GM12864 (cell line): ENCODE measurements at places on chromosomes 16 and 17.

GRCh38 chr16:65012357-65012756 lies 109.5 kb downstream of the CDH11 start:
- DNase-seq = no peak

GRCh38 chr17:74249590-74250270 lies 24.3 kb upstream of the DNAI2 start:
- DNase-seq = no peak

DNA sequence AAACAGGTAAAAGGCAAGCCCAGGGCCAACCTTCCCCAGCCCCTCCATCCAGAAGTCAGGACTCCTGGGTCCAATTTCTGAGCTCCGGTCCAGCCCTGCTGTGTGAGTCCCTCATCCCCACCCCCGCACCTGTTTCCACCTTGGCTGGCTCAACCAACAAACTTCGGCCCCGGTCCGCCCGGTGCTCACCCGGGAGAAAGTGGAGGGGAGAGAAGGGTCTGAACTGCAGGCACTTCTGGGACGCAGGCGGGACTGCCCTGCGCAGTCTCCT lies 541 bp downstream of the RHBDF2 start:
- no peak for DNase-seq

DNA sequence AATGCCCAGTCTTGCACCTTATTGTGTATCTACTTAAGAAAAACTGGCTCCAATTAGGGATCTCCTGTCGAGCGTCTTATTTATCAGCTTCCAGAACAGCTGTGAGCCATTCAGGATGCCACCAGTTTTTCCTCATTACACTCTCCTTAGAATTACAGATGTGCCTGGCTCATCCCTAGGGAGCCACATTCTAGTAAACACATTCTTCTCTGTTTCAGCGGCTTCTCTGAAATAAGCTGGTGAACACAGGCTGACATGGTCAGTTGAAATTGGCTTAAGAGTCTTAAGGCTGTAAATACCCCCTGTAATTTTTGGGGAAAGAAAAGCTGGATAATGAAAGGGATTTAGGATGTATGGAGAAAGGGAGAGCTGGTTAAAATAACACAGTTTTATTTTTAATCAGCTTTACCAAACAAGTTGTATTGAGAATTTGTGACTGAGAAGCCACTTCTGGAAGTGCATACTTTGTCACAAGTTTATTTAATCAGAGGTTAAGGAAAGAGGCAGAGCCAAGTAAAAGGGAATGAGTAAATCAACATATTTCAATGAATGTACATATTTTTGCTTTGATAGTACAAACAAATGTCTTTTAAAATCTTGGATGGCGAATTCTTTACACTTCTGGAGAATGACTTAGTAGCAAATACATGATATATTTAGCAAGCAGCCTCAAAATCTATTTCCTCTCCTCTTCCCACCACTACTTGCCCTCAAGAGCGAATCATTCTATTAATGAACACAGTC lies 562.0 kb upstream of the GOT2 start:
- DNase-seq = no peak

DNA sequence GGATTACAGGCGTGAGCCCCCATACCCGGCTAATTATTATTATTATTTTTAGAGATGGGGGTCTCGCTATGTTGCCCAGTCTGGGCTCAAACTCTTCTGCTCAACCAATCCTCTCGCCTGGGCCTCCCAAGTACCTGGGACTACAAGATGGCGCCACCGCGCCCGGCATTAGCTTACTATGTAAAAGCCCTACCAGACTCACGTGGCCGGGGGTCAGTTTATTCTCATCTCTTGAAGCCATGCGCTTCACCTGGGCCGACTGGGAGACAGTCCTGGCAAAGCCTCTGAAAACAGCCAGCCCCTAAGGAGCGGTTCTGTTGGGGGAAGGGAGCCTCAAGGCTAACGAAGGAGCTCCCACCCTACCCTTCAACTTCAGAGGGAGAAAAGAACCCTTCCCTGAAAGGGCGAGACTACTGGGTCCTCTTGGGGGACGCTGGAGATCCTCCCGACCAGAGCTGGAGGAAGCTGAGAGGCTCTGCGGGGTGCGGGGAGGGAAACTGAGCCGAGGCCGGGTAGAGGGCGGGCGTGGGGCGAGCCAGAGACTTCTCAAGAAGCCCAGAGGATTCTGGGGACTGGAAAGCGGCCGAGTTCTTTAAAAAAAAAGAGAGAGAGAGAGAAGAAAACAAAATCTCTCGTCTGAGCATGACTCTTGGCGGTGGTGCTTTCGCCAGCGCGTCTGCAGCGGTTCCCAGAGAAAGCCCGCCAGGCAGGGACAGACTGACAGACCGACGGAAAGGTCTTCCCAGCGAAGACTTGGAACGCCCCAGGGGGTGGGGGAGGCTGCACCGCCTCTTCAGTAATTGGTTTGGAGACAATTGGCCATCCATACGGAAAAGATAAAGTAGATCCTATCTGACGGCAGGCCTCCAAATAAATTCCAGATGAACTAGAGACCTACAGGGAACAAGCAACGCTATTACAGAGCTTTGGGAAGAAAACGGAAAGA lies 5.6 kb upstream of the TUBG2 start:
- no peak for DNase-seq

DNA sequence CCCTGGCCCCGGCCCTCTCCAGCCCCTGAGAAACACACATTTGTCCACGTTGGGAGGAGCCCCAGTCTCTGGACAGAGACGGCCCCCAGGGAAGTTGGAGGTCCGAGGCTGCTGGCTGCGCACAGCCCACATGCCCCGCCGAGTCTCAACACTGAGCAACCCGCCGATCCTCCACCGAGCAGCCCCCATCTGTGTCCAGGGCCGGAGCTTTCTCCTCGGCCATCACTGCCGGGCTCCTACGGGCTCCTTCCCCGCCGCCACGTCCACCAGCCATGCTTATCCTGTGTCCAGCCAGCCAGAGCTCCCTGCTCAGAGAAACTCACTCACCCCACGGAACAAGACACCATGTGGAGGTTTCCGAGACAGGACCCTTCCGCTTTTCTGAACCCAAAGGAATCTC lies 103.3 kb downstream of the ENGASE start:
- DNase-seq = no peak

DNA sequence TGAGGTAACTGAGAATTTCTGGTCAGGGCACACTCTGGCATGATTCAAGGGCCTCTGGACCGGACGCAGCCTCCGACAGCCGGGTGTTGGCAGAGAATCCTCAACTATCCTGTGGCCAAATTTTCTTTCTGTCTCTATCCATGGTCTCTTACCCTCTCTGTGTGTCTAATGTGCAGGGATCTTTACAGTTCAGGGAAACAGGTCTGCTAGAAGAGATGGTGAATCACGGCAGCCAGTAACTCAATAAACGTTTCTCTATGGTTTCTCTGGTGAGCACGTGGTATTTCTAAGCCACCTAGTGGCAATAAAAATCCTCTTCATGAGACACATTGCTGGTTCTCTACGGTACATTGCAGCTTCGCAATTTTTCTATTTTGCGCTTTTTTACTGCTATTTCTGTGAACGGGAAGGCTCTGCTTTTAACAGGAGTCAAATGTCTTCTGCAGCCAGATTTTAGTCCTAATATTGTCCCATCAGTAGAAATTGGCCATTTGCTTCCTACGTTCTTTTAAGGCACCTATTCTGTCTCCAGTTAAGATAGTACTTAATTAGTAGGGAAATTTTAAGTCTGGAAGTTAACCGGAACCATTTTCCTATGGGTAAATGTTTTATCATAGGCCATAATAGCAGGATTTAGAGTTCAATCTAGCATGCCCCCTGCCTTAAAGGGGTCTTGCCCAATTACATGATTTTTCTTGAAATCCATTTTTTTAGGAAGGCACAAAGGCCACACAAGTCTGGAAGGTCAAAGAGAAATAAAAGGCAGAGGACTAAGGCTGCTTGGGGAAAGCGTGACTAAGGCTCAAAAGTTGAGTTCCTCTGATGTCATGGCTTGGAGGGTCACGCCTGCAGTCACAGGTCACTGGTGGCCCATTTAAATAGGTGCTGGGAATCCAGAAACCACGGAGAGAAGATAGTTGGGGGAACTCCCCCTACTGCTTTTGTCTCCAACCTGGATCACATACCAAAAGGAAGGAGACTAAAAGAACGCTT lies 31.5 kb downstream of the QPRT start:
- no peak for DNase-seq

DNA sequence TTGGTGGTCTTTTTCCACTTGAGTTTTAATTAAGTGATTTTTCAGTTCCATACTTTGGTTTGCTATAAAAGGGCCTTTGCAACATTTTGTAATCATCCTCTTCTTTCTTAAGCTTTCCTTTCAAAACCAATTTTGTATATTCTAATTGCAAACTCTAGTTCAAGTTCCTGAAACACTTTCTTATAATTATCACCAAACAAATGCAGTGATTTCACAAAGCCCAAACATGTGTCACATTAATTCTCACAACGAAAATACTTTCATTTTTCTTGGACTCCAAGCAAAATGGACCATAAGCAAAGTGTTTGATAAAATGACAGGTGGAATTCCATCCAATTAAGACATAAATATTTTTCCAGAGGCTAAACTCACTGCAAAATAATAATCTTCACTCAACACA lies 188.2 kb upstream of the IRX5 start:
- no peak for DNase-seq

GRCh38 chr16:11539641-11540050 lies 47.1 kb downstream of the LITAF start:
- no peak for DNase-seq

DNA sequence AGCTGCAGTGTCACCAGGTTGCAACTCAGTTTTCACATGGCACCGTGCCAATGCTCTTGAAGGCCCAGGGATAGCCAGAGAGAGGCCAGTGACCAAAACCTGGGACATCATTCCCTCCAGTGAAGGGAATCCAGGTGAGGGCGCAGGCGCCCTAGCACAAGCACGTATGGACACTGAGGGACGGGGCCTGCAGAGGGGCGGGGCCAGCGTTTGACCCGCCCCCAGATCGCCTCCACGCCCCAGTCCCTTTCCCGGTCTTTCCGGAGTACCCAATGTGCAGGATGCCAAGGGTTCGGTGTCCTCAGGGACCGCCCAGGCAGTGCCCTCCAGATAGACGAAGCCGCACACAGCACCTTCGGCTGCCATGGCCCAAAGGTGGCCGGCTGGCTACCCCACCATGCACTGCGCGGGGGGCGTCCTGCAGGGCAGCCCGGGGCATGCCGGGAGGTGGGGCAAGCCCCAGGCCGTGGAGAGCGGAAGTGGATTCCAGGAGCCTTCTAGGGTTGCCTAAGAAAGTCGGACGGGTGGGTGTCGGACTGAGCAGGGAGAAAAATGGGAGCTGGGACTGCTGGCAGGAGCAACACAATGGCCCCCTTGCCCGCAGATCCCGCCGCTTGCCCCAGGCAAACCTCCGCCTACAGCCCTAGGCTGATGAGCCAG lies 4.6 kb downstream of the SLC12A4 start:
- DNase-seq = no peak

DNA sequence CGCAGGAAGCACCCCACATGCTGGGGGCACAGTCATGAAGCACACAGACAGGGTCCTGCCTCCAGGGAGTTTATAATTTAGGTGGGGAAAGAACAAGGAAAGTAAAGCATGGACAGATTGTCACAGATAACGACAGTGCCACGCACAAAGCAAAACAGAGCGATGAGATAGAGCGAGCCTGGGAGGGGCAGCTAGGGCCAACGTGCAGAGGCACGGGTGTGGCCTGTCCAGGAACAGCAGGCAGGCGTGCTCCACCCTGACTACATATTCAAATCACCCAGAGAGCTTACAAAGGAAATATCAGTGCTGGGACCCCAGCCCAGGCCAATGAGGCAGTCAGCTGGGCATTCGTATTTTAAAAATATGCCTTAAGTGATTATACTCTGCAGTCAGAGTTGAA lies 16.8 kb downstream of the LGALS9 start:
- DNase-seq = no peak

DNA sequence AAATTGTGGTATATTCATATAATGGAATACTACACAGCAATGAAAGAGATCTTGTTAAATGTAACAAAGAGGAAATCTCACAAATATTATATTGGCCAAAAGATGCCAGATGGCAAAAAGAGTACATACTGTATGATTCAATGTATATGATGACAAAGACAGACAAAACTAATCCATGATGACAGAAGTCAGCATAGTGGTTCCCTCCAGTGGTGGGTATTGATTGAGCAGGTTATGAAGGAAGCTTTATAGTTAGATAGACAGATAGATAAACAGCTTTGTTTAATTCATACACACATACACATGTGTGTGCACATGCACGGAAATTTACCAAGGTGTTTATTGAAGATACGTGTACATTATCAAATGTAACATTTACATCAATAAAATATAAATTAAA lies 74.4 kb upstream of the SMIM36 start:
- DNase-seq = no peak

- DNase-seq = no peak
These were observed 231.4 kb downstream of the IRX3 start for GRCh38 chr16:54055191-54055590.

GRCh38 chr16:22355487-22355908 lies 18.9 kb downstream of the CDR2 start:
- DNase-seq = peak; percentile 30

GRCh38 chr17:19533718-19534561 lies at the start of gene SLC47A1:
Gene SLC47A1 (plus strand): TSS chr17:19533854. CDS start chr17:19533940, 86 bp downstream.
- no peak for DNase-seq

- DNase-seq = no peak
These were observed 651.8 kb upstream of the GOT2 start for GRCh38 chr16:59385959-59386358.

DNA sequence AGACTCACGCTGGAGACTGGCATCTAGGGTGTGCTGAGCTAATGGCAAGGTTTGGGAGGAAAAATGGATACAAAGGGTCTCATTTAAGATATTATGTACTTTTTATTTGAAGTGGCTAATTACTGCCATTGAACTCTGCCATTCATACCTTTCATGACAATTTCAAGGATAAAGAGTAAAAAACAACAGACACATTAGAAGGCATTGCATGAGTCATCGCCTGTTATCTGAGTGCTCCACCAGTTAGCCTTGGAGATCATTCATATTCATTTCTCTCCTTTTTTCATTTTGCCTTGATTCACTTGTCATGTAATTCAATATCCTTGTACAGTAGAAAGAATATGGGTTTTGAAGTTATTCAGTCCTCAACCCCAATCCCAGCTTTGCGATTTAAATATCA lies 109.5 kb downstream of the CDH8 start:
- no peak for DNase-seq

- DNase-seq = no peak
These were observed 1.3 kb downstream of the LHX1 start for GRCh38 chr17:36938566-36939051.

DNA sequence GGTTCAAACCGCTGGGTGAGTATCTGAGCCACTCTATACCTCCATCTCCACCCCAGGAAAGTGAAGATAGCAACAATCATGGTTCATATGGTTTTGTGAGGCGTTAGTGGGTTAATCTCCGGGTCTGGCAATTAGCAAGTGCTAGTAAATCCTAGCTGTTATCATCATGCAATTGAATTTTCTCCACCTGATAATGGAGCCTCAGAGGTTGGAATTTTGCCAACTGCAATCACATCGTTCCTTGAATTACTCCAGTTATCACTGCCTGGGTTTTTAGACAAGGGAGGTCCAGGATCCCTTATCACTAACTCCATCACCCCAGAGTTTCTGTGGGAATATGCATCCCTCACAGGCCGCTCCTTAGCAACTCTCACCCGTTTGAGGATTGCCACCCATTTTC lies 311.5 kb downstream of the RBFOX1 start:
- DNase-seq = no peak

- DNase-seq = no peak
These were observed 49.3 kb downstream of the CMIP start for GRCh38 chr16:81493755-81494433.
